ENCODE measurements at places on chromosomes 5 and 9.

GRCh38 chr9:131274674-131275331, 1.5 kb downstream of the FAM78A start:
- DNase-seq = no peak

- no peak for DNase-seq
Measured at GRCh38 chr5:14066326-14066725, 76.8 kb upstream of the TRIO start.

- DNase-seq = no peak
Measured at GRCh38 chr5:2529371-2530092, 221.9 kb downstream of the IRX2 start.

- DNase-seq = no peak
Measured at GRCh38 chr5:54851449-54851848, 133.9 kb downstream of the ESM1 start.

GRCh38 chr5:87526131-87526530, 113.4 kb upstream of the CCNH start:
- no peak for DNase-seq

DNA sequence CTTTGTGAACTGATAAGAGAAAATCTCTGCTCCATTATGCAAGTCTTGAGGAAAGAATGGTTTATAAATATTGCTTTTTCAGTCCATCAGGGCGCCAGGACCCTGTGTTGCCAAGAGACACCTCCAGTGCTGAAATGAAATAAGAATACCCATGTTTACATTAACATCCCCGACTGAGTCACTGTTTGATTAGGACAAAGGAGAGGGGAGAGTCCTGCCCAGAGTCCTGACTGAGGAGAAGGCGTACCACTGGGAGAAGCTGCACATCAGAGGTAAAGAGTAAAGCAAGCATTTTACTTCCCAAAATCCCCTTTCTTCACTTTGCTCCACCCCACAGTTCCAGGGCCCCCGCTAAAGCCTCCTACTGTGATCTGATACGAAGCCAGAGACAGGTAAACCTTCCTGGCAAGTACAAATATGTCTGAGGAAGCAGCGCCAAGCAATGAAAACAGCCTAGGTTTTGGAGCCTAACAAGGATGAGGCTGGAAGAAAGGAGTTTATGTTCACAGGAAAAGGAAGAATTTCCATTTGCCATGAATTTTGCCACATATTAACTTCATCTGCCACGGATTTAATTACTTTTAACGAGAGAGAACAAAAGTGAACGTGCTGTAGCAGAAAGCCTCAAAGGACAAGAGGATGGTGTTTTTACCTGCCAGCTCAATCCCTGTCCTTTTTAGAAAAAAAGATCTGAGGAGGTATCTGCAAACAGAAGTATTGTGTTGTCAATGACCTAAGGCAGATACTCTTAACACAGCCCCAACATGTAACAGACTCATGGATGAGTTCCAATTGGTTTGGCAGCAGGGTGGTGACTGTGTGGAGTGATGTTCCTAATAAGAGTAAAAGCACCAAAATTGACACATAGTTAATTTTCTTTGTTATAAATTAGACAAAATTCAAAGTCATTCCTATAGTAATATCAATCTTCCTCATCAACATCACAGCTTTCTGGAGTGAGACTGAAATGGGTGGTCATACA, 209.4 kb upstream of the TLE4 start:
- DNase-seq = no peak

- no peak for DNase-seq
Measured at GRCh38 chr9:84620338-84620737, 49.2 kb upstream of the NTRK2 start.

- DNase-seq = peak; percentile 62
Measured at GRCh38 chr5:149274939-149275338, 3.3 kb downstream of the AFAP1L1 start.
